GDM1 (cell line): ENCODE measurements at places on chromosomes 6 and 20.
A peak's percentile ranks its signal among the peaks of the same experiment; 100 is the strongest.

- no peak for DNase-seq
Observed at GRCh38 chr20:11012975-11013374, 339.2 kb upstream of the JAG1 start.

DNA sequence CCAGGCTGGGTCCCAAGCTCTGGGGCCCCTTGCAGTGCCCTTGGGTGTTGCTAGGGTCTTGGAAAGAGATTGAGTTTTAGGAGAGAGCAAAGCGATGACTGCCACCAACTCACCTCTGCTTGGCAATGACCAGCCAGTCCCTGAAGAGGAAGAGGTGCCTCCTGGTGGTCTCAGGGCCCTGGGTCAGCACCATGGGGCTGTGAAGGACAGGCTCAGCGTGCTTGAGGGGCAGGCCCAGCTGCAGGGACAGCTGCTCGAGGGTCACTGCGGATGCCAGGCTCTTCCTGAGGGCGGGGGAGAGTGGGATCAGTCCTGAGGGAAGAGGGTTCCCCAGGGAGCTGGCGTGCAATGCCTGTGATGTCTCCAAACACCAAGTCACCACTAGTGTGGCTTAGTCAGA is 50.8 kb upstream of the TAGAP start:
- DNase-seq = no peak

GRCh38 chr20:3734111-3734843 is 1.8 kb downstream of the HSPA12B start:
- DNase-seq = no peak

DNA sequence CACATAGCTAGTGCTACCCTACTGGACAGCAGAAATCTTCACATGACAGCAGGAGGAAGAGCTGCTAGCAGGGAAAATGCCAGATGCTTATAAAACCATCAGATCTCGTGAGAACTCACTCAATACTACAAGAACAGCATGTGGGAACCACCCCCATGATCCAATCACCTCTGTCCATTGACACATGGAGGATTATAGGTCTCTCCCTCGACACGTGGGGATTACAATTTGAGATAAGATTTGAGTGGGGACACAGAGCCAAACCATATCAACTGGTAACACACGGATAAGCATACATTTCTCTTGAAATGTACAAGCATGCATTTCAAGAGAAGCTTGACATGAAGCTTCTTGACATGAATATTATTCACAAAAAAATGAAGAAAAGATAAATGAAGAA is 64.1 kb downstream of the MMS22L start:
- no peak for DNase-seq

- no peak for DNase-seq
Observed at GRCh38 chr6:108118359-108118724, 43.8 kb upstream of the OSTM1 start.

GRCh38 chr6:15473741-15474161 is 189.1 kb downstream of the DTNBP1 start:
- no peak for DNase-seq

- DNase-seq = no peak
Observed at GRCh38 chr6:89386917-89387491, 25.1 kb downstream of the RRAGD start.

GRCh38 chr6:123994168-123994567 is 190.5 kb downstream of the NKAIN2 start:
- no peak for DNase-seq

GRCh38 chr6:112439010-112439409 is 91.9 kb downstream of the RFPL4B start:
- no peak for DNase-seq

DNA sequence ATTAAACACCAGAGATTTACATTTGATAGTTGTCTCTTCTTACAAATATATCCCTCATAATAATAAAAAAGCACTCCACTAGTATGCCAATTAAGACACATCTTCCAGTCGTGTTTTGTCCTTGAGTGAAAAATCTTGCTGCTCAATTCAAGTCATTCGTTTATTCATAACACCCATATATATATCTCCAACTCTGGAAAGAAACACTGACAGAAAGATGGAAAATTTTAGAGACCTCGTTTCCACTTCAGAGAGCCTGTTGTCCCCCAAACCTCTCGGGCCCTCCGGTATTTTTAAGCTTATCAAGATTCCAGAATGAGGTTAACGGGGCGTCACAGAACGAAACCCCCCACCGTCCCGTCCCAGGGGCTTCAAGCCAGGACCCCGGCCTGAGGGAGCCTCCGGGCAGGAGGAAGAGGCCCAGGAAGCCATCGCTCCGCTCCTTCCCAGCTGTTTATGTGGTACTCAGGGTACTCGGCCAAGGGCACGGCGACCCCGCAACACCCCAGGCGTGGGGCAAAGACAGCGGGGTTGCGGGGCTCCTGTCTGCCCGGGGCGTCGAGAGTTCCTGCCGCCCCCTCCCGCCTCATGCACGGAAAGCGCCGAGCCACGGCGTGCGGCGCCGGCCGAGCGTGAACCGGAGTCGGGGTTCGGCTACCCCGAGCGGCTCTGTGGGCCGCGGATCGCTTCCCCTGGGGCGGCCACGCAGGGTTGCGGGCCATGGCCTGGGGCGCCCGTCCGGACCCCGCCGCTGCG is 623 bp upstream of the SNX9 start:
- no peak for DNase-seq

- no peak for DNase-seq
Observed at GRCh38 chr6:117074672-117075071, 190.7 kb upstream of the VGLL2 start.

DNA sequence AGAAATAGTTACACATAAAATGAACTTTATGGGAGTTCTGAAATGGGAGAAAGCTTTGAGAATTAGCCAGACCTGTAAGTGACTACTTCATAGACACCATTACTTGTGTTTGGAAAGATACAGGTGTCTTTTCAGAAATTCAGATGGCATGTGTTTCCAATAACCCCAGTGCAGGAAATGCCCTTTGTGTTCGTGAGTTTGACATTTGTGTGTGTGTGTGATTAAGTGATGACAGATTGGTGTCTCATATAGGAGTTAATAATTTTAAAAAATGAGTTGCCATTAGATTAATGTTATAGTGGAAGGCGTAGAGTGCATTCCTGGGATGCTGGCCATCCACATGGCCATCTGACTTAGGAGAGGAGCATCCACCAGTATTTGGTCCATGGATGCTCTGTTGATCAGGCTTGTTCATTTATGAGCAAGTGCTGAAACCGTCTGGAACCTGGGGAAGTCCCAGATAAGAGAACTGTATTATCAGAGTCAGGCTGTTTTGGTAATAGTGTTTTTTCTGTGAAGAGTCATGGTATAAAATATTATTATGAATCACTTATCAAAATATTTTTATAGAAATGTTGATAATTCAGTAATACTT is 3.1 kb downstream of the STK4 start:
- no peak for DNase-seq

GRCh38 chr6:3813150-3813780 is 35.9 kb upstream of the FAM50B start:
- DNase-seq = peak; percentile 81

DNA sequence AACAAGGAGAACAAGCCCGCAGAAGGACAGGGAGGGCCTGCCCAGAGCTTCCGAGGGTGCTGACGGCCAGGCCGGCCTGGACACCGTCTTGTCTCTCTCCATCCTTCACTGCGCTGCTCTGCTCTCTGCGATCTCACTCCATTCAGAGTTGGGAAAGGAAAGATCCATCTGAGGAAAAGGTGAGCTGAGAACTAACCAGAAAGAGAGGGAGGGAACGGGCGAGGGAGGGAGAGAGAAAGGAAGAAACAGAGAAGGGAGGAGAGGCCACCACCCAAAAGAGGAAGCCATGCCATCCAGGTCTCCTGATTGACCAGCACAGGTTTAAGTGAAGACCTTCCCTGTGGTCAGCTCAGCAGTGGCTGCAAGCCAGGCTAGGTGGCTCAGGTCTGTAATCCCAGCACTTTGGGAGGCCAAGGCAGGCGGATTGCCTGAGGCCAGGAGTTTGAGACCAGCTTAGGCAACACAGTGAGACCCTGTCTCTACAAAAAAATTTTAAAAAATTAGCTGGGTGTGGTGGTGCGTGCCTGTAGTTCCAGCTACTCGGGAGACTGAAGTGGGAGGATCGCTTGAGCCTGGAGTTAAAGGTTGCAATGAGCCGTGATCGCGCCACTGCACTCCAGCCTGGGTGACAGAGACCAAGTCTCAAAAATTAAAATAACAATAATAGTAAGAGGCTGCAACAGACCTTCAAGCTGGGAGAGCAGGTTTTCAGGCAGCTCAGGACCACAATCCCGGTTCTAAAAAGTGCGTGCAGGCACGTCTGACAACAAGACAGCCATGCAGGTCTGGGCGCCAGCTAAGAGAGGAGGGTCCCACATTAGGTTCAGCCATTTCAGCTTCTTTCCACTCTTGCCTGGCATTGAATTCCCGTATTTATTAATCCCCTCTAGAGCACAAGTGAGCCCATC is 34.2 kb upstream of the DLGAP4 start:
- DNase-seq = no peak

GRCh38 chr6:25242567-25242966 is 36.6 kb upstream of the CARMIL1 start:
- DNase-seq = no peak

GRCh38 chr6:129544892-129545612 is 164.9 kb downstream of the ARHGAP18 start:
- DNase-seq = no peak

DNA sequence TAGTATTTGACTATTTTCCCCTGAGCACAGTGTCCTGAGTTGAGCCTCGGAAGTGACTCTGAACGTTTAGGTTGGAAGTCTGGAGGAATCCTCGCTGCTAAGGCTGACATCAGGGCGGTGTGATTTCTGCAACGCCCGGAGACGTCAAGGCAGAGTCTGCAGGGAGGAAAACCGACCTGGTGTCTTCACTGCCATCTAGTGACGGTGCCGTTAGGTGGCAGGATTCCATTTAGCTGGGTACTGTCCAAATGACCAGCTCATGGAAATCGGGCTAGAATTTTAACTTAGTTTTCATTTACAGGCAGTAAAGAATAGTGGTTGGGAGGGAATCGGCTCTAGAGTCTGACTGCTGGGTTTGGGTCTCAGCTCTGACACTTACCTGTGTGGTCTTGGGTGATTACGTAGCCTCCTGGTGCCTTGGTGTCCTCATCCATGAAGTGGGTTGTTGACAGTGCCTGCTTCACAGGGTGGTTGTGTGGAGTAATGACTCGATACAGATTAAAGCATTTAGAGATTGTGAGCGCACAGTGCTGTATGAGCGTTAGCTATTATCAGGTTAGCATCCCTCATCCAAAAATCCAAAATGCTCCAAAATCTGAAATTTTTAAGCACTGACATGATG is 35.0 kb downstream of the FOXF2 start:
- DNase-seq = no peak

GRCh38 chr6:14217728-14218518 is 100.4 kb downstream of the CD83 start:
- DNase-seq = no peak

GRCh38 chr6:136604928-136605510 is 54.8 kb upstream of the MAP7 start:
- no peak for DNase-seq

DNA sequence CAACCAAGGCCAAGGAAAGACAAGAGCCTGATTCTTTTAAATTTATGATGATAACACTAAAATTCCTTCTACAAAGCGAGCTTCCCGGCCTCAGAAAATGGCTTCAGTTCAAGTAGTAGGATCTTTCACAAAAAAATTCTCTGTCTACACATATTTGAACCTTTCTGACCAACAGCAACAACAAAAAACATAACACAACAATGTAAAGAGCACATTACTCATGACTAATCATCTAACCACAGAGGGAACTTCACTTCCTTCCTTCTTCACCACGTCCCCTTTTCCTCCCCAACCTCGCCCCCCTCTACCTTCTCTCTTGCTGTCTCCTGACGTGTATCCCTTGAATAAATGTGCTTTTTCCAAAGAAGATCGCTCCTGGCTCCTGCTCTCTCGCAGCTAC is 228.2 kb downstream of the MYLK4 start:
- peak; percentile 68 for DNase-seq

DNA sequence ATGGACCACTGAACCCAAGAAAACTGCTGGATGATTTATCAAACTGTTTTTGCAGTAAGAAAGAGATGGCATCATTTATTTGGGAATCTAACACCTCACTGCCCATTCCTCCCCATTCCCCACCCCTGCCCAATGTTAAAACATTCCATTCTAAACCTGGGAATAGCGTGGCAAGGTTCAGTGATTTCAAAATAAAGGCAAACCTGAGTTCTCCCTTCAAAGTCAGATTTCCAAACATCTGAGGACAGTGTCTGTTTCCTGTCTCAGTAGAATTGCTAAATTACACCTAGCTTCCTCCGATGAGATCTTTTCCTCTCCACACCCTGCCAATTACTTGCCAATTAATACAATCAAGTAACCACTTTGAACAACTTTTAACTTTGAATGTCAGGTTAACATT is 127.4 kb upstream of the ARMC2 start:
- DNase-seq = no peak

DNA sequence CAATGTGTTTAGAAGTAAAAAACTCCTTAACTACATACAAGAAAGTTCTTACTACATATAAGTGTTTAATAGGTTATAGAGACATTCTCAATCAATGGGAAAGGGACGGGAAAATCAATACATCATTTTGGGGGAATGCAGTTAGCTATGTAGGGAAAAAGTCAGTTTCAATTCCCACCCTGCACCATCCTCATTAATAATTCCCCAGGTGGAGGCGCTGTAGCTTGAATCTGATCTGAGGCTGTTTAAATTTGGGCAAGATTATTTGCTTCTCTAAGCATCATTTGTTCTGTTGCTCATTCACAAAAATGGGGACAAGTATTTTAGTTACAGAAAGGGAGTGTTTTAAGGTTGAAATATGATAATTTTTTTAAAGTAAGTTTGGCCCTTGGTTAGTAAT is 19.1 kb downstream of the OLIG3 start:
- DNase-seq = no peak

DNA sequence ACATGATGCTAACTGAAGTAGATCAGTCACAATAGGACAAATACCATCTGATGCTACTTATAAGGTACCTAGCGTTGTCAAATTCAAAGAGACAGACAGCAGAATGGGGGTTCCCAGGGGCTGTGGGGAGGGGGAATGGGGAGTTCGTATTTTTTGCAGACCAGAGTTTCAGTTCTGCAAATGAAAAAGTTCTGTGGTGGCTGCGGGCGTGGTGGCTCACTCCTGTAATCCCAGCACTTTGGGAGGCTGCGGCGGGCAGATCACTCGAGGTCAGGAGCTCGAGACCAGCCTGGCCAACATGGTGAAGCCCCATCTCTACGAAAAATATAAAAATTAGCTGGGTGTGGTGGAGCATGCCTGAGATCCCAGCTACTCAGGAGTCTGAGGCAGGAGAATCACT is 68.1 kb downstream of the SLC22A23 start:
- no peak for DNase-seq

DNA sequence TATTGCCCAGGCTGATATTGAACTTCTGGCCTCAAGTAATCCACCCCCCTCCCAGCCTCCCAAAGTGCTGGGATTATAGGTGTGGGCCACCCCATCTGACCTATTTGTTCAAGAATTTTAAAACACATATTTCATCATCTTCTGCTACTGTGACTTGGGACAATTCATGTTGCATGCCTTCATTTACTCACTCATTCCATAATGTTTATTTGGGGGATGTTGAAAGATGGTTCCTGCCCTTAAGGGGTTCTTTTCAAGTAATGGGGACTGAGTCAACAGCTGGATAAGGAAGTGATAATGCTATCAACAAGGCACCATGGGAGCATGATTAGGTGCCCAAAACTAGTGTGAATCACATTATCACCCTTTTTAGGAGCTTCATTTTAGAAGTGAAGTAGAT is 62.0 kb downstream of the CRYBG1 start:
- DNase-seq = no peak
